ENCODE measurements at places on chromosomes 16 and 17.

DNA sequence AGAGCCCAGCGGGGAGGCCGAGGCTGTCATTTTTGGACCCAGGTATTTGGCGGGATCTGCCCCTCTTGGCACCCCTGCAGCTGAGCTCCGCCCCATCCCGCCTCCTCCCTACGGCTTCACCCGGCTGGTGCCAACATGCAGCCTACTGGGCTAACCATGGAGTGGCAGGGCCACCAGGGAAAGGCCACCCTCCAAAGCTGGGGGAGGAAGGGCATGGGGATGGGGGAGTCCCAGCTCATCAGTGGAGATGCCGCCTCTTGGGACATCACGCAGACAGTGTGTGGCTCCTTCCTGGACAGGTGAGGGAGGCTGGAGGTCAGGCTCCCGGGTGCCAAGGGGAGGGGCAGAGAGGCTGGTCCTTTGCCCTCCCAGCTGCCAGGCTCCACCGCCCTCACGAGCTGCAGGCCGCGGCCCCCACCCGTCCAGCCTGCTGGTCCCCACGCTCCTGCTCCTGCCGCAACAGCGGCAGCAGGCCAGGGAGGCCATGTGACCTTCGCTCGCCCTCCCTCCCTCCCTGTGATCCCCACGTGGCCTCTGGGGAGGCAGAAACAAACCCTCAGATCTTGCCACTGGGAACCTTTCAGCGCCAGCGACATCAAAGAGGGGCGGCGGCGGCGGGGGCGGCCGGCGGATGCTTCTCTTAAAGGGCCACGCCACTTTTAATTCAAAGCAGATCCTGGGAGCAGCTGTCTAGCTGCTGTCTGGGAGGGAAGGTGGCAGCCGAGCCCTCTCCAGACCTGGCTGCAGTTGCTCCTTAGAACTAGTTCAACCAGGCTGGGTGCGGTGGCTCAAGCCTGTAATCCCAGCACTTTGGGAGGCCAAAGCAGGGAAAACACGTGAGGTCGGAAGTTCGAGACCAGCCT lies 6.8 kb upstream of the NOTUM start:
- DNase-seq, result peak; percentile 78

DNA sequence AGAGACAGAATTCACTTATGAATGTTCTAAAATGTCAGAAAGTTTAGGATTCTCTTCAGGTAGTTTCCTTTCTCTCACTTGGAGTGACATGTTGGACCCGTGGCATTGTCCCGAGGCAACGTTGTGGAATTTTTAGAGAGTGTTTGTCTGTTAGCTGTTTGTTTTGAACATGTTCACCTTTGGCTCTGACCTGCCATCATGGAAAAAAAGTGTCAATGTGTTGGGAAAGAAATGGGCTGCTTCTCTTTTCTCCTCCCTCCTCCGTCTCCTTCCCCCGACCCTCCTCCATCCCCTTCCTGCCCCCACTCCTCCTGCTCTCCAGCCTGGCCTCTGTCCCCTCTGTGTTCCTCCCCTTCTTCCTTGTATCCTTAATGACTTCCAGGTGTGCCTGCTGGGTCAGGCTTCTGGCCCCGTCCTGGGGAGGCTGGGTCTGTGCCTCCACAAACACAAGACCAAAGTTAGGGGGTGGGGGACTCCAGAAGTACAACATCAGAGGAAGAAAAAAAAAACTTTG lies 463.1 kb downstream of the MAF start:
- no peak for DNase-seq

DNA sequence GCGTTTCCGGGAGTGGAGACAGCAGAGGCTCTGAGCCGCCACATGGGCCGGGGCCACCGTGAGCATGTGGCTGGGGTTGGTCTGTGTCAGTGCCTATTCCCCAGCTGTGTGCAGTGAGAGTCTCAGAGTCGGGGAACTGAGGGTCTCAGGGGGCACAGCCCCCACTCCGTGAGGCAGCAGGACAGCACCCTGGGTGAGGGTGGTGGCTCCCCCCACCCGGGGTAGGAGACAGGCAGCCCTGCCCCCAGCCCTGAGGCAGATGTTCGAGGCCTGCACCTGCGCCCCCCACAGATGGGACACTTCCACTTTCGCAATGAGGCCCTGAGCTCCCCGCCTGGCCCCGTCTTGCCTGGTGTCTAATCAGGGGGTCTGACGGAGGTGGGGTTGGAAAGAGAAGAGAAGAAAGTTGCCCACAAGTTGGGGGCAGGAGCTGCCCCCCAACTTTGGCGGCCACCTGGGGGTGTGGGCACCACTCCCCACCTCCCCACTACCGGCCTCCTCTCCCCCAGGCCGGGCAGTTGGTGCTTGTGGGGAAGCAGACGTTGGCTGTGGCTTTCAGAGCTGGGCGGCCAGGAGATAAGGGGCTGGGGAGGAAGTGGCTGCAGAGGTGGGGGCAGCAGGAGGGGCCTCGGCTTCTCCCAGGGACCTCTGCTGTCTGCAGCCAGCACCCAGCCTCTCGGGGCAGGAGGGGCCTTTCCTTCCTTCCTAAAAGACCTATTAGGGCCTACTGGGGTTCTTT lies 1.8 kb upstream of the CBFA2T3 start:
- DNase-seq, result no peak

GRCh38 chr16:31487720-31488467 lies 5.0 kb downstream of the SLC5A2 start:
- peak; percentile 63 for DNase-seq

- DNase-seq, result no peak
Measured at GRCh38 chr16:73418051-73418450, 370.1 kb upstream of the ZFHX3 start.

GRCh38 chr16:17743578-17743977 lies 272.8 kb upstream of the XYLT1 start:
- DNase-seq, result no peak
